ENCODE measurements at places on chromosomes 2 and 18.

GRCh38 chr18:35592298-35592697 lies 10.8 kb downstream of the GALNT1 start:
- no peak for DNase-seq

GRCh38 chr2:36380624-36381481 lies 25.3 kb downstream of the CRIM1 start:
- DNase-seq = no peak

DNA sequence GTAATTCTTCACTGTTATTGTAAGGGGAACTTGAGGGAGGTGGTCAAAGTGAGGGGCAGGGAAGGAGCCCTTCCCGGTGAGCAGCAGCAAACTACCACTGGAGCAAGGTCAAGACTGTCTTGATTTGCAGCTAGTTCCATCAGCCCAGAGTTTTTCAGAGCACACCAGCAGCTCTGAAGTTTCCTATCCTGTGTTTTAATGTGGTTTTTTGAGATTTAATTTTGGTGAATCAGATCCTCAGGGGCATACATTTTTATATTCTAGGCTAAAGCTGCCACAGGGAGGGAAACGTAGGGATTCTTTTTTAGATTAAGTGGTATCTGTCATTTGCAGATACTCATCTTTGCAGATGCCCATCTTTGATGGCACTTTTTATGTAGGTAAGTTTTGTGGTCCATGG lies 67.1 kb upstream of the KCNE4 start:
- no peak for DNase-seq

DNA sequence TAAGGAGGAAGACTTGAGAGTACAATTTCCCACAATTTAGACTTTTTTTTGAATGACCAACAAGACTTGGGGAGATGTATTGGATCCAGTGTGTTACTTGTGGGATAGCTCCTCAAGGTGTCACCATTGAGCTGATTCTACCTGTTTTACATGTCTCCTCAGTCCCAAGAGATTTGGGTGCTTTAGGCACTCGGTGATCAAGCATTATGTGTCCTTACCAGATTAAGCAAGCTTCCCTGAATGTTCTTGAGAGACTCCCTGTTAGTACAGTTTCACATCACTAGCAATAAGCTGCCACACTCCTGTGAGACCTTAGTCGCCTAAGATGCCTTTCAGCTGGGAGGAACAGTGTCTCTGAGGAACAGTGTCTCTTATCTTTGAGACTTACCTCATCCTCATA lies 384.3 kb upstream of the SYT4 start:
- DNase-seq = no peak

GRCh38 chr2:108634011-108634410 lies 85.3 kb upstream of the RANBP2 start:
- no peak for DNase-seq

DNA sequence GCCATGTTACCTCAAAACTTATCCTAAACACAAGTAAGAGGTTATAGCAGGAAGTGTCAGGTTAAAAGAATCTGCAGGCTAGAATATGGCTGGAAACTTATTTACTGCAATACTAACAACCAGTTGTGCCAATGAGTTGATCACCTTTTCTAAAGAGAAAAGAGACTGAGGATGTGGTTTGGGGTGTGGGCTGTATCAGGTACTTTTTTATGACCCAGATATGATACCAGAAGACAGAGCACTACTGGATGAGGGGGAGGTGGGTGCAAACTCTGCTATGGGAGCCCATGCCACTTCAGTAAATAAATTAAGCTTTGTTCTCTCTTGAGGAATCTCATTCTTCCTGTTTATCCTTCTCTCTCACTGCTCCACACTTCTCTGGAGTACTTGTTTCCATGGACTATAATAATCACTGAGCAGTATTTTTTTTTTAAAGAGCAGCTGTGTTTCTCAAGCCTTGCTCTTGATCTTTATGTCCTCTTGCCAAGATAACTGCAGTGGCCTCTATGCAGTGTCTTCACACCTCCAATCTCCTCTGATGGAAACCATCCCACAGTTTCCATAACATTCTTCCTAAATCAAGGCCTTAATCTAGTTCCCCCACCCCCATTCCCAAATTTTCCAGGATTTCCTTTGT lies 51.2 kb upstream of the NOSTRIN start:
- peak; percentile 45 for DNase-seq

DNA sequence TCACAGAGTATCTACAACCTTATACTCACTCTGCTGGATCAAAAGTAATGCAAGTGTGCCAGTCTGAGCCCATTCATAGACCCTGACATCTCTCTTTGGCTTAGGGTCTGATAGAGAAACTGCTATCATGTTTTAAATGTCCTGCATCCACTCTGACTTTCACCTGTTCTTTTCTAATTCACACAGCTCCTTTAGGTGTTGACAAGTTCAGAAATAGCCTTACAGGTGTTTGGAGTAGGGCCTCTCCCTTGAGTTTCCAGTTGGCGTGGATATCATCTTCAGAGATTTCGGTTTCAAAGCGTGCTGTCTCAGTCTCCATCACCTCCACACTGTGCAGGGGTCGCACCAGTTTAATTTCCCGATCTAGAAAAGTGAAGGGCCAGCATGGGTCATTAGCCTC lies 150.3 kb downstream of the PLEKHA3 start:
- DNase-seq = no peak

GRCh38 chr2:83224591-83225200 lies 1234.4 kb downstream of the SUCLG1 start:
- DNase-seq = no peak

- no peak for DNase-seq
Measured at GRCh38 chr2:37541516-37541915, 129.9 kb downstream of the CDC42EP3 start.

DNA sequence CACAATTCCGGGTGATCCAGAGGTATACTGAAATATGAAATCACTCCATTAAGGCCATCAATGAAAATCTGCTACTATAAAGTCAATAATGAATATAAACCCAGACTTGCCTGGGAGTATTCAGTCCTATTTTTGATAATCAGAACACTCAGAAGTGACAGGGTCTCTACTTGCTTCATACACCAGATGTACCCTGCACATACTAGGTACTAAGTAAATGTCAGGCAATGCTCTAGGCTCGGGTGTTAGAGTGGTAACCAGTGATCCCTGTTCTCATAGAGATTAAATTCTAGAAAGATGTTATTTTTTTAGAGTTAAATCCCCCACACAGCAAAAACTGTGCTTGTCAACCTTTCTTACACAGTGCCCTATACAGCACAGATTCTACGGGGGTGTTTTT lies 12.3 kb downstream of the STAT1 start:
- DNase-seq = no peak

DNA sequence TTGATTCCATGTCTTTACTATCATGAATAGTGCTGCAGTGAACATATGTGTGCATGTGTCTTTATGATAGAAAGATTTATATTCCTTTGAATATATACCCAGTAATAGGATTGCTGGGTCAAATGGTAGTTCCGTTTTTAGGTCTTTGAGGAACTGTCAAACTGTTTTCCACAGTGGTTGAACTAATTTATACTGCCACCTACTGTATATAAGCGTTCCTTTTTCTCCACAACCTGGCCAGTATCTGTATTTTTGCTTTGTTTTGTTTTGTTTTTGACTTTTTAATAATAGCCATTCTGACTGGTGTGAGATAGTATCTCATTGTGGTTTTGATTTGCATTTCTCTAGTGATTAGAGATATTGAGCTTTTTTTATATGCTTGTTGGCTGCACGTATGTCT lies 641.6 kb downstream of the SUCLG1 start:
- DNase-seq = no peak

DNA sequence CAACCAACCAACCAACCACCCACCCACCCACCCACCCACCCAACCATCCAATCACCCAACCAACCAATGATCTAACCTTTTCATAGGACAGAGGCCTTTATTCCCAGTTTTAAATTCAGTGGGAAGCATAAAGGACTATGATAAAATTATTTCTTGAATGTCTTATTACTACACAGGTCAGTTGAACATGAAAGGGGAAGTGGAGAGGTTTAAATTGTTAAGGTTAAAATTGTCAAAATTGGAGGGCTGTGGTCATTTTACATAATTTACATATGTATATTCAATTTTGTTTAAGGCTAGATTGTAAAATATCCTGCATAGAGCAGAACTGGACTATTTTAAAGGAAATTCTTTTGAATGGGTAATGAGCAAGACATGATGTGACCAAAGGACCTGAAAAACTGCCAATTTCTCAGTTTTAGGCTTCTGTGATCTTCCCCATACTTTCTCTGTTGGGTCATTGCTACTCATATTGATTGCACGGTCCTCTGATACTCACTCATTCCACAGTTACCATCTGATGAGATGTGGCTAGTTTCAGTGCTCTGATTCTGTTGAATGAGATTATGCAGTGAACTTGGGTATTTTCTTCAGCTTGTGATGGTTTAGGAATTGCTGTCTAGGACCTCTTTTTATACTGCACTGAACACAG lies 127.4 kb downstream of the PLCL1 start:
- DNase-seq = peak; percentile 4

DNA sequence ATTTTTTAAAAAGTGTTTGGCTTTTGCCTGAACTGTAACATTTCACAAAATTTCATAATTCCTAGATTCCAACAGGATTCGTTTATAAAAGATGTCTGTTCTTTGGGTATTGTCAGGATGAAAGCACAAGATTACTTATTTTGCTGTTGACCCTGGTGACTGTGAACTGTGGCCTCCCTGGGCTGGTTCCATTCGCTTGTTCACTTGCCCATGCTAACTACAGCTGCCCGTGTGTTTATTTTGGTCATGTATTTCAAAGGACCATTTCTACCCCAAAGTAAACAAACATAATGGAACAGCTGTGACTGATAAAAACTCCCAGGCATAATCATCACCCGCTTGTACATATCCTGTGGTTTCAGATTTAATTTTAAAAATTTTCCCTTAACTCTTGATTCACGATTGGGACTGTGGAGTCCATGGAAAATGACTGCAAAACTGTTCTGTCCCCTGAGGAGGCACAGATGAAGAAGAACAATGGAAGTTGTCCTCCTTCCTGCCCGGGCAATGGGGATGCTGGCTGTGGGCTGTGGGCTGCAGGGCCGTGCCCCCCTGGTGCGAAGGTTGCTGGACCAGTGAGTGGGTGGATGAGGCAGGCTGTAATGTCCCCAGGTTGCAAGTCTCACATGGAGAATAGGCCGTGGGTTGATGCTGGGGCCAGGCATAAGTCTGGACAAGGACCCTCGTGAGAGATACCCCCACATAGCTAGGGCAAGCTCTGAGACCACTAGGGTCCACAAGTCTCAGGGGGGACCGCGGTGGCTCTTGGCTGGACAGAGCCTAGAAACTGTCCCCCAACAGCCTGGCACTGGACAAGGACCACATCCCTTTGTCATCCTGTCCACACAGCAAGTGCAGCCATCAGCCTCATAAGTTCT lies 28.9 kb upstream of the HDAC4 start:
- no peak for DNase-seq

- DNase-seq = no peak
Measured at GRCh38 chr2:202037086-202037485, 3.4 kb downstream of the FZD7 start.

DNA sequence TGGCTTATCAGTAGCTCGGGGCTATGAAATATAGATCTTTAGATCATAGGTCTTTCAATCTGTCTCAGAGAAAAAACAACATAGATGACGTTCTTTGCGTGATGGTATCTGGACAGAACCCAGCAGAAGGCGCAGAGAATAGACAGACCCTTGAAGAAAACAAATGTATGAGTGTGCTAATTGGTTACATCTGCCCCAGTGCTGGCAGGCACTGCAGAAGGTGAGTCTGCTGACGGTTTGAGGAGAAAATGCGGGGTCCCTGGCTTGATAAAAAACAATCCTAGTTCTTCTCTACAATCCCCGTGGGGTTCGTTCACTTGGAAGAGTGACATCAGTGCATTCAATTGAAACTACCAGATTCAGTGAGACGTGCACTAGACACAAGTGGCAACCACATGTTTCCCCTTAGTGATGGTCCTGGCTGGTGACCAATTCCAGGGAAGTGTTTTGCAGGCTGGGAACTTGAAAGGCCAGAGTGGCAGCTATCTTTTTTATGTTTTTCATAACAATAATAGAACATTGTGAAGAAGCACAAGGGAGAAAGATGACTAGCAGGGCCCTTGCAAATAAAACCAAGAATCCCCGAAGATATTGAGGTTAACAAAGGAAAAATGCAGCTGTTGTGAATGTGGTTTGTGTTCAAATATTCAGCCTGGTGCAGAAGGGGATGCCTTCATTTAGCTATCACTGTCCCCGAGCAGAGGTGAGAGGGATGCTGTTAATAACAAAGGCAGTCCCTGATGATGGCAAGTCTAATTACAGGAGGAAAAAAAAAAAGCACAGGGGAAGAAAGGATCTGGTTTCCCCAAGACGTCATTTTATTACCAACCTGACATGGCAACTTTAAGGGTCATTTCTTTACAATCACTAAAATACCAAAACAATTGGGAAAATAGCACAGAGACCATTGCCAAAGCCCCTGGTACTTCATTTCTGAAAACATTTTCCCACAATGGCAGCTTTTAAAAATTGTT lies 337.6 kb upstream of the FIGN start:
- no peak for DNase-seq

DNA sequence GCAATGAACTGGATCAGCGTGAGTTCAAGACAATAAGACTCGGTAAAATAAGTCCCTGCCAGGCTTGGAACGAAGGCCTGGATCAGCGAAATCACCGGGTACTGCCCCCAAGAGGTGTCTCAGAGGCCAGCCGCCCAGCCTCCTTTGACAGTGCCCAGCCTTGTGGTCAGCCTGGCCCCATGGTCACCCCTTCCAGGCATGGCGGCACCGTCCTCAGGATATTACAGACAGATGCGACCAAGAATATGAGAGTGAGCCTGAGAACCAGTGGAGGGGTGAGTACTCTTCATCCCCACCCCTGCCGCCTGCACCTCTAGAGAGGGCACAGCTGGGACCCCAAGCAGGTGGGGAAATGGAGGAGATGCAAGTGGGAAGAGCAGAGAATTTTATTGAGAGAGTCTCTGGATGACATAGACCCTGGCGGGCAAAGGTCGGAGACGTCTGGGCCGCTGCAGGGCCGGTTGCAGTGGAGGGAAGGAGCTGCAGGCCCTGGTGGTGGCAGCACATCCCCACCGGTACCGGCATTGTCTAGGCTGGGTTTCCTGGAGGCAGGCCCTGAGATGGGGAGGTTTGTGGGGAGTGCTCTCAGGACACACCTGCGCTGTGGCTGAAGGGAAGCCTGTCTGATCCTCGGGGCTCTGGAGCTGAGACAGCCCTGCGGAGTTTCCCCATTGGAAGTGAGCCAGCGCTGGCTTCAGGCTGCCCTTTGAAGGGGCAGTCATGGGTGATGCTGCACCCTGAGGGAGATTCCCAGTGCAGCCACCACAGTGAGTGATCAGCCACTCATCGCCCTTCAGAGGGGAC lies 190.0 kb downstream of the SEPTIN10 start:
- no peak for DNase-seq

- DNase-seq = no peak
Measured at GRCh38 chr2:188204824-188205223, 86.8 kb upstream of the GULP1 start.

- DNase-seq = peak; percentile 49
Measured at GRCh38 chr2:30225131-30225762, 6.1 kb upstream of the LBH start.

Measured in activated T-cell treated with anti-CD3 and anti-CD28 coated beads, Interleukin-2, amount 50 U/mL, for 72 hours (primary cell).